ENCODE measurements at places on chromosomes 6 and 20.

DNA sequence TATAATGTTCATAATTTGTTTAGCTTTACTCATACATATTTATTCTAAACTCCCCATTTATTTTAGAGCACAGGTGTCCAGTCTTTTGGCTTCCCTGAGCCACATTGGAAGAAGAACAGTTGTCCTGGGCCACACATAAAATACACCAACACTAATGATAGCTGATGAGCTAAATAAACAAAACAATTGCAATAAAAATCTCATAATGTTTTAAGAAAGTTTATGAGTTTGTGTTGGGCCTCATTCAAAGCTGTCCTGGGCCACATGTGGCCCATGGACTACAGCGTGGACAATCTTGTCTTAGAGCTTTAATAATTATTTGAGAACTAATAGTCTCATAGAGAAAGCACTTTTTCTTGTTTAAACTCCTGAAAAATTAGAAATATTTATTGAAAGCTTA lies 131.3 kb downstream of the MYO6 start:
- no peak for DNase-seq

- no peak for DNase-seq
Observed at GRCh38 chr6:122829456-122829855, 40.4 kb downstream of the SMPDL3A start.

- DNase-seq = no peak
Observed at GRCh38 chr6:160063771-160064413, 57.7 kb upstream of the SLC22A1 start.

GRCh38 chr6:10759312-10759839 lies 11.8 kb downstream of the TMEM14B start:
- DNase-seq = peak; percentile 93
